Ureter (tissue), 1 donor: ENCODE measurements at places on chromosomes 12 and 14. TPM values are rescaled to one million over a fixed set of nuclear protein-coding genes. Genes with fewer than 3 reads are reported as not detected.

DNA sequence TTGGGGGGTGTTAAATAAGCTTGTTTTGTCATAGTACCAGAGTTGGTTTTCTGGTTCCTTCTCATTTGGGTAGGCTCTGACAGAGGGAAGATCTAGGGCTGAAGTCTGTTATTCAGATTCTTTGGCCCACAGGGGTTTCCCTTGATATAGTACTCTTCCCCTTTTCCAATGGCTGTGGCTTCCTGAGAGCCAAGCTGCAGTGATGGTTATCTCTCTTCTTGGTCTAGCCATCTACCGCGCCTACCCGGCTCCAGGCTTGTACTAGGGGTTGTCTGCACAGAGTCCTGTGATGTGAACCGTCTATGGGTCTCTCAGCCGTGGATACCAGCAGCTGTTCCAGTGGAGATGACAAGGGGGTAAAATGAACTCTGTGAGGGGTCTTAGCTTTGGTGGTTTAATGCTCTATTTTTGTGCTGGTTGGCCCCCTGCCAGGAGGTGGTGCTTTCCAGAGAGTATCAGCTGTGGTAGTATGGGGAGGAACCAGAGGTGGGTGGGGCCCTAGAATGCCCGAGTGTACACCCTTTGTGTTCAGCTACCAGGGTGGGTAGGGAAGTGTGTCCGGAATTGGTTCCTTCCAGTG lies 209.7 kb downstream of the GPHN start:
- DNase-seq = no peak

DNA sequence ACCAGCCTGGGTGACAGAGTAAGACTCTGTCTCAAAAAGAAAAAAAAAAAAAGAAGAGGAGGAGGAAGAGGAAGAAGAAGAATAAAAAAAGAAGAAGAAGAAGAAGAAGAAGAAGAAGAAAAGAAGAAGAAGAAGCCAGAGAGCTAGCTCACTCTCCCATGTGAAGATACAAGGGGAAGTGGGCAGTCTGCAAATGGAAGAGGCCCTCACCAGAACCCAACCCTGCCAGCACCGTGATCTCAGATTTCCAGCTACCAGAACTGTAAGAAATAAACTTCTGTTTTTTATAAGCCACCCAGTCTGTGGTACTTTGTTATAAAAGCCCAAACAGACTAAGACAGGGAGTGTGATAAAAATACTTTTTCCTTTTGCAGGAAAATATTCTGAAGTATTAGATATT lies 130.7 kb downstream of the ETNK1 start:
- DNase-seq = no peak

- DNase-seq = no peak
Observed at GRCh38 chr12:54424224-54424623, 5.2 kb upstream of the ITGA5 start.

GRCh38 chr12:64997858-64998257 lies 123.2 kb downstream of the WIF1 start:
- no peak for DNase-seq

DNA sequence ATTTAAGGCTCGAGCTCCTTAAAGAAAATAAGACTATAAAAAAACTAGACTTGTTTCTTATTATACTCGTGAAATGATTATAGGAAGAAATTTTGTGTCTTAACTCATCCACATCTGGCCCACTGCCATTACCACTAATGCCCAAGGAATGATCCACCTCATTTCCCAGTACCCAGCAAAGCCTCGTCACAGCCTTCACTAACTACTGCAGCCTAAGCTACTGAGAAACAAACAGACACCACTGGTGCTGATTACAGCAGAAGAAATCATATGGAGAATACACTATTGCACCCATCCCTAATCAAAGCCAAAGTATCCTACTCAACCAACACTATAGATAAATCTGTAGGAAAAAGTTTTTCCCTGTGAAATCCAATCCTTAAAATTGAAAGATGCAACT lies 205.3 kb upstream of the NAV3 start:
- no peak for DNase-seq

KRT73 gene
- total RNA-seq = not detected

DHRS7 gene
- 59.6 TPM for total RNA-seq
